ENCODE measurements at places on chromosomes 12 and 14.

- DNase-seq = no peak
These were observed 4.5 kb downstream of the B4GALNT1 start for GRCh38 chr12:57628280-57629191.

DNA sequence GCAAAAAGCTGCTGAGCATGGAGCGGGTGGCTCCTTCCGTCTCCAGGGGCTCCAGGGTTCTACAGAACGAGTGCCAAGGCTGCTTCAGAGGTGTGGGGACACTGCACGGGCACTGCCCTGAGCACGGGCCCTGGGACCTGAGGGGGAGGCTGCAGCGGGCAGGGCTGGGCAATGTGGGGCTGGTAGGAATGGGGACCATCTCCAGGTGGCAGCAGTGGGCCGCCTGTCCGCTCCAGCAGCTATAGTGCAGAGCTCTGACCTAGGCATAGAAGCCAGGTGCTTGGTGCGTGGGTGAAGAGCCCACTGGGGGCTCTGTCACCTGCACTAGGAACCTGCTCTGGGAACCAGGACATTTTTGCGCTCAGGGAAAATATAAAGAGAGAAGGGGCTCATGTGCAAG lies 22.3 kb downstream of the HDAC7 start:
- no peak for DNase-seq

GRCh38 chr14:92491782-92492181 lies 21.8 kb upstream of the RIN3 start:
- DNase-seq = no peak

DNA sequence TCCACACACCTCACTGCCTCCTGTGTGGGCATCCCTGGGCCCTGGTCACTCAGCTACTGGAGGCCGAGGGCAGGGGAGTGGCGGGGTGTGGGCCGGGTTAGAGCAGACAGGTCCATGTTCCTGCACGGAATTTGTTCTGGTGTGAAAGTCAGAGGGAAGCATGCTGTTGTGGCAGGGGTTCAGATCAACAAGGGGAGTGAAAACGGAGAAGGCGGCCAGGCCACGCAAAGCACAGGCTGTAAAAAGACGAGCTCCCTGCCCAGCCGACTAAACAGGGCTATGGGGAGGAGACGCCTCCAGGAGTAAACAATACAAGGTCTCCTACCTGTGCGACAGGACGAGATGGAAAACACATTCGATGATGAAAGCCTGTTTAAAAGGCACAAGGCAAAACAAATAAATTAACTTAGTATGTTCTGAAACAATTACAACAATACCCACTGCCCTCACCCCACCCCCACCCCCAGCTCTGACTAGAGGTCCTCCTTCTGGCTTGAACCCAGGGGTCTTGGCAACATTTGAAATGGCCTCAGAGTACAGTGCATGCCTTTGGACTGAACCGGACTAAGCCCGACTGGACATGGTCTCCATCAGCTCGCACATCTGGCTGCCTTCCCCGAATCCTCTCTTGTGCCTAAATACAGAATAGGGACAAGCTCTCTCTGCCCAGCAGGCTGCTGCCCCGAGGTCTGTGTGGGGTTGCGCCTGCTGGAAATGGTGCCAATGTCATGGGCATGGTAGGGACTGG lies 274.9 kb upstream of the DIO3 start:
- DNase-seq = no peak

DNA sequence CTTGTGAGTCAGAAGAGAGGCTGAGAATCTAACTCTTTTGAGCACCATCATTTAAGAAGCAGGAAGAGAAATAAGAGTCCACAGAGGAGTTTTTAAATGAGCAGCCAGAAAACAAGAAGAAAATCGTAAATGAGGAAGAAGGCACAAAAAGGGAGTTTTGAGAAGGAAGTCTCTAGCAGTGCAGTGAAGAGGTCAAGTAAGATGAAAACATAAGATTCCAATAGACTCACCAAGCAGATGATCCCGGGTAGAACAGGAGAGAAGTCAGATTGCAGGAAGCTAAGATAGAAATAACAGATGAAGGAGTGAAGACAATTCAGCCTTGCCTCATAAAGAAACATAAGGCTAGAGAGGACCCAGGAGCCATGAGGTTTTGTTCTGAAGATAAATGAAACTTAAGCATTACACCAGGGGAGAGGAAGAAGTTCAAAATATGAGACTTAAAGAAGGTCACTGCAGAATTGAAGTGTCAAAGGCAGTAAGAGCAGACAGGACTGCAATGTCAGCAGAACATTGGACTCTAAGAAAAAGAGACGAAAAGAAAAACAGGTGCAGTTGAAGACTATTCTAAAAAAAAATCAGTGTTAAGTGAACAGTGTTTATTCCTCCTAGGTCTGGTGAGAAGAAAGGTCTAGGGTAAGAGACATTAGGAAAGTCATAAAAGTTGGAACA lies 229.0 kb downstream of the SEC23A start:
- no peak for DNase-seq

GRCh38 chr14:102948698-102949061 lies 26.2 kb downstream of the AMN start:
- no peak for DNase-seq

- DNase-seq = no peak
These were observed 445.9 kb upstream of the RGS6 start for GRCh38 chr14:71486279-71486678.

- DNase-seq = no peak
These were observed 10.7 kb downstream of the RAD52 start for GRCh38 chr12:938810-939209.

GRCh38 chr12:13559318-13559978 lies 362.9 kb downstream of the EMP1 start:
- no peak for DNase-seq

DNA sequence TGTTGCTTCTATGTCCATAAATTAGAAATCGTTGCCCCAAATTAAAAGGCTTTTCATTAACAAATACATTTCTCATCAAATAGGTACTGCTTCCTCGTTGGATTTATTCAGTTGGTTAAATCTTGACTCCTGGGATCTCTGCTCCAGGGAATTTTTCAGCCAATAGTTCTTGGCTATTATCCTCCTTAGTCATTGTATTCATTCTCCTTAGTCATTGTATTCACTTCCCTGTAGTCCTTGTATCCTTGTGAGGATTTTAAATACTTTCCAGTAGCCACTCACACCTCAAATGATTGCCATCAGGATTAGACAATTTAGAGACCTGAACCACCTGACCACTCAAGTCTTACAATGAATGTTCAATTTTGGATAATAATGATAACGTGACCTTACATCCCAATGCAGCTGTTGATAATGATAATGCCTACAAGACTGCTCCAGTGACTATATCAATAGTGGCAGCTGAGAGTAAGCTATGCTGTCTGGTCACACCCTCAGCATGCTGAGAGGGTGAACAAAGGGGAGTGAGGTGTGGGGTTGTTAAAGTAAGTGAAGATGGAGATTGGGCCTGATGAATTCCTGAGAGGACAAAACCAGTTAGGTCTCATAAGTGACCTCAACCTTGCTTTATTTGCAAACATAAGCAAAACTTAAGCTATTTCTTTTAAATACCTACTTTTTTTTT lies 193.7 kb upstream of the RTL1 start:
- no peak for DNase-seq

GRCh38 chr12:60168441-60168840 lies 572.6 kb downstream of the SLC16A7 start:
- no peak for DNase-seq

DNA sequence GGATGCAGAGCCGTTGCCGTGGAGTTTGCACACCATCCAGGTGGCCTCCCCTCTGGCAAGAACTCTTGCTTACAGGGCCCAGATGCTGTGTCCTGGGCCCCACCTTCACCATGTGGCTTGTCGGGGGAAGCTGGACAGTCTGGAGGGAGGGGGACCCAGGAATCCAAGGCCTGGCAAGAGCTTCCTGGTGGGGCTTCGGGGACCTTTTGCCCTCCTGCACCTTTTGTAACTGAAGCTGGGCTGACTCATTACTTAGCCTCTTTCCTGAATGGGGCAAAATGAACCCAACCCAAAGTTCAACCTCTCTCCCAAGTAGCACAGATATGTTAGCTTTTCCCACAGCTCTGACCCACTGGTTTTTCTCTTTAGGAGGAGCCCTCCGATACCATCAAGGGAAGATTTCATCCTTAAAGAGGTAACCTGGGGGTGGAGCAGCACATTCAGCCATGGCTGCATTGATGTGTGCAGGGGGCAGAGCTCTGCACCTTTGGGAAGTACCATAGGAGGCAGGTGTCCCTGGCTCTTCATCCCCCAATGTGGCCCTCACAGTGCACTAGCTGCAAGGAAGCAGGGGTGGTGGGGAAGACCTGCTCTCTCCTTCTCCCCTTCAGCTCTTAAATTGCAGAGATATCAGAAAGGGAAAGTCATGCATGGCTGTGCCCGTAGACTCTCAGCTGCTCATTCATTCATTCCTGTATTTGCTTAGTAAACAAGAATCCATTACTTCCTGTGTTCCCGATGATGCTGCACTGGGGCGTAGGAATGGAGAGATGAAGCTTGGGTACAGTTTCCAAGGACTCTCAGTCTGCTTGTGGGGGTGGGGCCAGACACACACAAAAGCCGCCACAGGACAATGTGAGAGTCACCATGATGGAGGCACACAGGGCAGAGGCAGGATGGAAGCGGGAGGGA lies 13.0 kb downstream of the MVK start:
- DNase-seq = no peak

- DNase-seq = no peak
These were observed 568.5 kb upstream of the MDGA2 start for GRCh38 chr14:48243900-48244299.

DNA sequence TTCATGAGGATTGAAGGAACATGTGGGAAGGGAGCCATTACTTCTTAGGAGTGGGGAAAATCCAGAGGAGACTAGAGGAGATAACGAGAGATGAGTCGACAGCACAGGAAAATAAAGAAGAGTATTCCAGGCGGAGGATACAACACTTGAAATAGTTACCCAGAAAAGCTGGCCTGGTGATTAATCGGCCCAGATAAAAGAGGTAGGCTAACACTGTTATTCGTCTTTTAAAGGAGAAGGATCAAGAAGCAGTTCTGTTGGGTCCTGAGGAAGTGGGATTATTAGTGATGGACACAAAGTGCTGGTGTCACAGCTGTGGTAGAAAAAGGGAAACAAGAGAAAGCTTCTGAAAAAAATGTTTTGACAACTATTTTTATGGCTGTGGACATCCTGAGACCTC lies 425.3 kb downstream of the ZFP36L1 start:
- DNase-seq = no peak

GRCh38 chr14:50801706-50802105 lies 29.3 kb downstream of the NIN start:
- no peak for DNase-seq

DNA sequence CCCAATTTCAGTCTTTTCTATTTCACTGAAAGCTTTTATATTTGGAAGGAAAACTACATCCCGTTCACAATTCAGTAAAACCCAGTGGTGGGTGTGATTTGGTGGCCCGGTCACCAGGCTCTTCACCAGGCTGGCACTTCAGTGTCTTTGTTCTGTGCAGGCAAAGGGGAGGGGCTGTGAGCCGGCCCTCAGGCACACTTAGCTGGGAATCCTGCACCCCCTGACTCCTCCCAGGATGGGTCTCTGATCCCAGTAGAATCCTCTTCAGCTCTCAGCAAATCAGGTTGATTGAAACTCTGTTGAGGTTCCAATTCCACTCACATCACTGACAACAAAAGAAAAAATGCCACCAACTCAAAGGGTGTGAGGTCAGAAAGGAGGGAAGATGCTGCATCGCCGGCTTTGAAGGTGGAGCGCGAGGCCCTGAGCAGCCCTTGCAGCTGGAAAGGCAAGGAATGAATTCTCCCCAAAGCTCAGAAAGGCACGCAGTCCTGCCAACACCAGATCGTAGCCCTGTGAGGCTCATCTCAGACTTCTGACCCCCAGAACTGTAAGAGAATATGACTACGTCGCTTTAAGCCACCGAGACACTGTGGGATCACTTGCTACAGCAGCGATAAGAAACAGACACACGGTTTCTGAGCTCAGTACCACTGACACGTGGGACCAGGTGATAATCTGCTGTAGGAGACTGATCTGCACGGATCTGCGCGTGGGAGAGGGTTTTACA lies 166.6 kb downstream of the PIWIL1 start:
- no peak for DNase-seq

- DNase-seq = no peak
These were observed 591.2 kb downstream of the VRK1 start for GRCh38 chr14:97388408-97388807.

GRCh38 chr14:99731547-99732435 lies 47.7 kb downstream of the CYP46A1 start:
- no peak for DNase-seq

DNA sequence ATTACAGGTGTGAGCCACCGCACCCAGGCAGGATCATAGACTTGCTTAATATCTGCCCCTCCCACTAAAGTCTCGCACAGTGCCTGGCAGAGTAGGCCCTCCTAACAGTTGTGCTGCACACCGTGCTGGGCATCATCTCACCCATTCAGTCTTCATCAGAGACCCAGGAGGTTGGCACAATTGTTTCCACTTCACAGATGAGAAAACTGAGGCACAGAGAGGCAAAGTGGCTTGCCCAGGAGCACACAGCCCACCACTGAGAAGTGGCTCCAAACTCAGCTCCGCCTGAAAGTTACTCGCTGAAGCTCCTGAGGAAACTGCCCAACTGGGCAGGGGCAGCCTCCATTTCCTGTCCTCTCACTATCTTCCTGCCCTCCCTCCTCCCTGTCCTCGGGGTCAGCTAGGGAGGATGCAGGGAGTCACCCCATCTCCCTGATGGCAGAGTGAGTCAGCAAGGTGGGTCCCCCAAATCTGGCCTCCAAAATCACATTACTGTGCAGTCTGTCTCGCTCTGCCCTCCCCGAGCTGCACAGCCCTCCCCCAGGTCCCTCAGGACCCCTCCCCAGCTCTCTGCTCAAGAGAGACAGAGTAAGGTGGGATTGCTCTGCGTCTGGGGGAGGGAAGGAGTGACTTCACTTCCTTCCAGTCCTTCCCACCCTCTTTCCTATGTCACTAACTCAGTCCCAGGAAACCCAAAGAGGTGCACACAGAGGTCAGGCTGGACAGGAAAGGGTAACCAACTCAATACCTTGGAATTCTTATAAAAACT lies 5.7 kb downstream of the SLC8B1 start:
- no peak for DNase-seq

DNA sequence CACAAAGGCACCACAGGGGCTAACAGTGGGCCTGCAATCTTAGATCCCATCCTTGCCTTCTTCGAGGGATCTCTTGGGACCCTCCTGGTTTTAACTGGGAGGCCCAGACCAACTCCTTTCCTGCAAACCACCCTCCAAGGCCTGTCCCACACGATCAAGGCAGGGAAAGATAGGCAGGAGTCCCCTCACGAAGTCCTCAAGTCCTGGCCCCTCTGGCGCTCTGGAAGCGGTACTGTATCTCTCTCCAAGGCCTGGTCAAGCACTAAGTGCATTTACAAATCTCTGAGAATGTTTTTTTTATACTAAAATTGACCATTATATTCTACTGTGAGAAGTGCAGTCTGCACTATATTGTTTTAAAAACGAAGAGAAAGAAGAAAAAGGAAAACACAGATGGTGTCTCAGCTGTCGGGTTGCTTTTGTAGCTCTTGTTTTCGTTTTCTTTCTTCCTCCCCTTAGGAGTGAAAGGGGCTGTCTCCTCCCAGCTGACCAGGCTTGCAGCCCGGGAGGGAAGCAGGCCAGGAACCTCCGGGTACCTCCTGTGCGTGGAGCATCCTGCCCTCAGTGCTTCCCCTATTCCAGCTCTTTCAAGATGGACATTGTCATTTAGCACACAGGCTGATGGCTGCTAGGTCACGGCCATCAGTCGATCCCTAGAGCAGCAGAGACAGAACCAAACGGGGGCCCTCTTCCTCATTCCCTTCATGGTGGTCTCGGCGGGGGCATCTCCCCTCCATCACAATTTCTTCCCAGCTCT lies 56.7 kb downstream of the FAM222A start:
- DNase-seq = no peak
